ENCODE measurements at places on chromosomes 2 and 18.

DNA sequence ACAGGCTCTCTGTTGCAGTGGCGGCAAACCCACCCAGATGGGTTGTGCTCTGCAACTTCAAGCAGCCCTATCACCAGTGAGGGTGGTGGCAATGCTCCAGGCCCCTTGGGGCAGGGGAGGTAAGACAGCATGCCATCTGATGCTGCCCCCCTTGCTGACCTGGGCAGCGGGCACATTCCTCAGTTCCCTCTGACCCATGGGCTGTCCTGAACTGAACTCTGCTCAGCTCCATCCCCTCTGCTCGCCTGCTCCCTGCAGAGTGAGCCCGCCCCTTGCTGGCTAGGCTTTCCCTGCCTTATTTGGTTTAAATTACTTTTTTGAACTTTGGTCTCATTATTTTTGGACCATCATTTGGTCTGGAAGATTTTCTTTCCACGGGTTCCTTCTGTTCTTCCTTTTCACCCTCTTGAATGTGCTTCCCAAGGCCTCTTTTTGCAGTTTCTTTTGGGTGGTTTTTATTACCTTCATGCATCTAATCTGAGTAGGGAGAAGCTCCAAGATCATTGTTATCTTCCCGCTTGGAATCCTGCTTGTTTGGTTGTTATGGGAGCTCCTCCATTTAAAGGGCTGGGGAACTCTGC, 565.4 kb downstream of the TNS1 start:
- no peak for DNase-seq

DNA sequence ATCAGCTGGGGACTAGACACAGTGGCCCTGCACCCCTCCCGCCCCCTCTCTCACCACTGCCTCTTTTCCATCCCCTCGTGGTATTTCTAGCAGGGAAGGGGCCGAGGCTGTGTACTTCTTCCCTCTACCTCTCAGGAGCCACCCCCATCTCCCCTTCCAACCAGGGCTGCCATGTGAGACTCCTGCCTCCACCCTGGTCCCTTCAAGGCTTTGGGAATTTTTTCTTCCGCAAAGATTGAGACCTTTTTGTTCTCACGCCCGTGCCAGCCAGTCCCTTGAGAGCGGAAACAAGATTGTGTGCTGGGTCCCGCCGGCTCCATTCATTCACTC, 39.1 kb downstream of the LPIN1 start:
- DNase-seq, result no peak

- peak; percentile 24 for DNase-seq
Observed at GRCh38 chr2:64524604-64525316, 632 bp downstream of the AFTPH start.

DNA sequence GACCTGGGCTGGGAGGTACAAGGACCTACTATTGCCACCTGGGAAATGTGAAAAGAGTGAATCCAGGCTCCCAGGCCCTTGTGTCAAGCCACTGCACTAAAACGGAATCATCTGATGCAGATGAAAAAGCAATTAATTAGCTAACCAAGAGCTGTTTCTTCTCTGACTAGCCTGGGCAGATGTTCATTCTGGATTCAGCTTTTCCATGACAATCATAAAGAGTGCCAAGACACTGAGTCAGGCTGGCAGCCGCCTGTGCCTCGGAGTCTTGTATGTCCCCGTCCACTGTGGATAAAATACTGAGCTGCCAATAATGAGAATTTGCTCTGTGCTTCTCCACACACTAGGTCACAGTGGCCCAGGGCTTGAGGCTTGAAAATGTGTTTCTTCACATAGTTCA, 21.7 kb upstream of the LCLAT1 start:
- DNase-seq, result no peak

DNA sequence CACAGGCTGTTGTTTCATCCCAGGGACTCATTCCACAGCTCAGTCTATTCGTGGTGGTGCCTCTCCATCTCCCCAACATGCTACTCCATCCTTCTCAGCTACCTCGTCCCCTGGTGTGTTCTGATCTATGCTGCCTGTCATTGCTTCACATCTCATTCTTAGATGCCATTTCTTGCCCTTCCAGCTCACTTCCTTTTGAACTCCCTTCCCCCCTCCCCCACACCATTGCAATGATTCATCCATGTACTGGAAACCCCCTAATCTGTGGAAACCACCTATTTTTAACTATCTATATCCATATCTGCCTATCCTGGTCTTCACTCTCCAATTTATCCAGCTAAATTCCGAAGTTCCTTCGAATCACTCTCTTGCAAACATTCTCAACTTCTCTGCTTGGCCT, 65.7 kb upstream of the PARD3B start:
- peak; percentile 85 for DNase-seq

DNA sequence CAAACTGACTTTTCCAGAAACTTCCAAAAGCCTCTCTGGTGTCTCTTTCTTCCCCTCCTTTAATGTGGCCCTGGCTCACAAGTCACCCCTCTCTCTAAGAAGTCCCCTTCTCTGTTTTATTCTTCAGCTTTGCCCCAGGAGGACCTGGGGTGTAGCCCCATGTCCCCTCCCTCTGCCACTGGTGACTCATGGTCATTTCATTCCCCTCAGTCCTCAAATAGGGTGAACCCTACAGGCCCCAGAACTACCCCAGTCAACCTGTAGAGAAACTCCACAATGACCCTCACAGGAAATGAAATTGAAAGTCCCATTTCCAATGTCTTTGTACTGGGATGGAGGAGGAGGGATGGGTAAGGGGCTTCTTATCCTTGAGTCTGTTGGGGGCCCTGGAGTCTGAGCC, 6.2 kb upstream of the SPEG start:
- no peak for DNase-seq

DNA sequence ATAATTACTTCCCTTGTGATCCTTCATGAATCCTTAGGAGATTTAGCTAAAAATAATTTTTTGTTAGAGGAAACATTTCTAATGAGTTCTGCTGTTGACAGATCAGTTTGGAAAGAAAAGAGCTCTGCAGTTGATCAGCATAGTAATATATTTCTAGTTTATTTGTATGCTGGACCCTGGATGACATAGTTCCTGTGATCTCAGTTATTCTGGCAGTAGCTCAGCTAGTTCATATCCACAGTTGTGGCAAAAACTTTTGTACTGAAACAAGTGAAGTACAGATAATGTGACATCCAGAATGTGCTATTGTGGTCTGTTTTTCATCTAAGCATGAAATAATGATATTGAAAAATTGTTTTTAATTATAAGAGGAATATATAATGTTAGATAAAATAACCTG, 33.7 kb downstream of the ABI2 start:
- DNase-seq, result no peak

DNA sequence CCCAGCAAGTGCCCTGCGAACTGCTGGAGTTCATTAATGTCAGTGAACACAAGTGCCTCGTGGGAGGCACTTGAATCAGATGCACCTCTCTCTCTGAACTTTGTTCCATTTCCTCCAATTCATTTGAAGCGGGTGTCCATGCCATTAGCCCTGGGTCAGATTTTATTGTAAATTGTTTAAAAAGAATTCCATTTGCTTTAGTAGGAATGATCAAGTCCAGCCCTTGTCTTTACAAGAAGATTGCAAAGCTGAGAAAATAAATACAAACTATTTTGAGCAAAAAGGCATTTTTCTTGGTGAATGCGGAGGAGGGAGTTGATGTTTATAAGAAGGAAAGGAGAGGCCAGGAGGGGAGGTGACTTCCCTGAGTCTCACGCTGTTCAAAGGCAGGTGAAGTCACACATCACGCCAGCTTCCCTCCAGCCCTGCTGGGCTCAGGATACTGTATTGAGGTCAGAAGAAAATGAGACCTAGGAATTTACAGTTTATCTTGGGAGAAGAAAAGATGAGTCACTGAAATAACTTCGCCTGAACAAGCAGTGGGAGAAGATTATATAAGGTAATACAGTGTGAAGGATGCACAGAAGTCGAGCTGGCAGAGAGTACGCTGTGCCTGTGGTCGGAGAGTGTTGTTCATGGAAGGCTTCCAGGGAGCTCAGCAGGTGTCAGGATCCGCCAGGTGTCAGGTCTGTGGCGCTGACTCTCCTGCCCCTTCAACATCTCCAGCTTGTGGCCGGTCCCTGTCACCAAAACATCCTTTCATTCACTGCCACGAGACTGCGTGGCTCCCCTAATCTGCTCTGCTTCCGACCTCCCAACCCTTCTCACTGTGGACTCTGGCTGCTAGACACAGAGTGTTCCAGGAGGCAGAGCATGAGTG, 36.5 kb downstream of the EFR3B start:
- peak; percentile 84 for DNase-seq

DNA sequence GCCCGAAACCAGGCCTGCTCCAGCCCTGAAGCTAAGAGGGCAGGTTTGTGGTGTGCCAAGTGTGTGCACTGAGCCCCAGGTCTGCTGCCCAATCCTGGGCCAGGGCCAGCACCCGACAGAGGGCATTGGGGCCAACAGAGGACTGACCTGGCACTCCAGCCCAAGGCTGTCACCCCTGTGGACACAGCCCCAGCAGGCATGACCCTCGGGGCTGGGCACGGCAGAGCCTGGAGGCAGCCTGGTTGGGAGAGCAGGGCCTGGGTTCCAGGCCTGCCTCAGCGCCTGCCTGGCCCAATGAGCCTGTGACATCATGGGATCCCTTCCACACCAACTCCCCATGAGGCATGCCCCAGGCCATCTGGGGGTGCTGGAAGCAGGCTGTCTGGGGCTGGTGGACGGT, 10.8 kb upstream of the SNED1 start:
- no peak for DNase-seq

DNA sequence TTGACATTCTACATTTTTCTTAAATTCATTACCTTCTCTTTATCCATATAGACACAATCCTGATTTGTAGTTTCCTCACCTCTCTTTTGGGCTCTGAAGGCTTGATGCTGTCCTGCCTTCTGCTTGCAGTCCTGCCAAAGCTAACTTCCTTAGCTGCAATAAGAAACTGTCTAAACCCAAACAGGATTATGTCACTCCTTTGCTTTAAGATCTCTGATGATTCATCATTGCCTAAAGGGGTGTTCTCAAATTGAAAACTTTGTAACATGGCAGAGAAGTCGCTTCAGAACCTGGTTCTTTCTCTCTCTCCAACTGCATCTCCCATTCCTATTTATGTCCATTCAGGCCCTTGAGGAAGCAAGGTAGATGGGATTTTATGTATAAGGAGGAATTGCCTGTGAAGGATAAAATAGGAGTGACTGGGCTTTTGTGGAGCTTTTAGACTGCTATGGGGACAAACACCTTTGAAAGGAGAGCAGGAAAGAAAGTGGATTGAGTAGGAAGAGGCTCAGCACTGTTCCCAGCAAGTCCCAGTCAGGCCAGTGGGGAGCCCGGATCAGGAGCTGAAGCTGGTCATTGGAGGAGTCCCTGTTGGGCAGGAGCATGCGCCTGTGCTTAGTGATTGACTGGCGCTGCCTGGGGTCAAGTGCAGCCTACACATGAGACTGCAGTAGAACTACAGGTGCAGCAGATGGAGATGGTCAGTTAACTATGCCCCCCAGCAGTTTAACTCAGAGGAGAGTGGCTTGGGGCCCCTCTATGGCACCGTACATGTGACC, 390.6 kb downstream of the CTNNA2 start:
- no peak for DNase-seq

- DNase-seq, result no peak
Observed at GRCh38 chr2:215368493-215368809, 56.6 kb downstream of the ATIC start.

GRCh38 chr2:103873716-103874351, 980.1 kb upstream of the POU3F3 start:
- peak; percentile 52 for DNase-seq

DNA sequence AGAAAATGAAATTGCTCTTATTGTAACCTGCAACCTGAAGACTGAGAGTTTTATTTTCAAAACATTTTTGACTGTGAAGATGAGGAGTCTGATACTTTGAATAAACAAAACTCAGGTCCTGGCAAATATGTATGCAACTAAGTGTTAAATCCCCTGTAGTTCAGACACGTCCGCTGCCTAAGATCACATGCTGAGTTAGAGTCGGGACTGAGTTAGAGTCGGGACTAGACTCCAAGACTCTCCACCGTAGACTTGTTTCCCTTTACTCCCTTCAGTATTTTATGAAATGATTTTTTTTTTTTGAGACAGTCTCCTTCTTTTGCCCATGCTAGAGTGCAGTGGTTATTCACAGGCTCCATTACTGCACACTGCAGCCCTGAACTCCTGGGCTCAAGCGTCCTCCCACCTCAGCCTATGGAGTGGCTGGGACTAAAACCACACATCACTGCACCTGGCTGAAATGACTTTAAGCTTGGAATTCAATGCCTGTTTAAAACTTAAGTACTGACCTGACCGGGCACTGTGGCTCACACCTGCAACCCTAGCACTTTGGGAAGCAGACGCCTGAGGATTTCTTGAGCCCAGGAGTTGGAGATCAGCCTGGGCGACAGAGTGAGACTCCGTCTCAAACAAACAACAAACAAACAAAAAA, 28.0 kb upstream of the PMAIP1 start:
- no peak for DNase-seq

- peak; percentile 39 for DNase-seq
Observed at GRCh38 chr18:77811503-77811902, 561.9 kb downstream of the GALR1 start.

- peak; percentile 49 for DNase-seq
Observed at GRCh38 chr2:148642891-148643416, 1.6 kb upstream of the EPC2 start.

- peak; percentile 54 for DNase-seq
Observed at GRCh38 chr2:207143215-207144172, 22.3 kb downstream of the KLF7 start.

DNA sequence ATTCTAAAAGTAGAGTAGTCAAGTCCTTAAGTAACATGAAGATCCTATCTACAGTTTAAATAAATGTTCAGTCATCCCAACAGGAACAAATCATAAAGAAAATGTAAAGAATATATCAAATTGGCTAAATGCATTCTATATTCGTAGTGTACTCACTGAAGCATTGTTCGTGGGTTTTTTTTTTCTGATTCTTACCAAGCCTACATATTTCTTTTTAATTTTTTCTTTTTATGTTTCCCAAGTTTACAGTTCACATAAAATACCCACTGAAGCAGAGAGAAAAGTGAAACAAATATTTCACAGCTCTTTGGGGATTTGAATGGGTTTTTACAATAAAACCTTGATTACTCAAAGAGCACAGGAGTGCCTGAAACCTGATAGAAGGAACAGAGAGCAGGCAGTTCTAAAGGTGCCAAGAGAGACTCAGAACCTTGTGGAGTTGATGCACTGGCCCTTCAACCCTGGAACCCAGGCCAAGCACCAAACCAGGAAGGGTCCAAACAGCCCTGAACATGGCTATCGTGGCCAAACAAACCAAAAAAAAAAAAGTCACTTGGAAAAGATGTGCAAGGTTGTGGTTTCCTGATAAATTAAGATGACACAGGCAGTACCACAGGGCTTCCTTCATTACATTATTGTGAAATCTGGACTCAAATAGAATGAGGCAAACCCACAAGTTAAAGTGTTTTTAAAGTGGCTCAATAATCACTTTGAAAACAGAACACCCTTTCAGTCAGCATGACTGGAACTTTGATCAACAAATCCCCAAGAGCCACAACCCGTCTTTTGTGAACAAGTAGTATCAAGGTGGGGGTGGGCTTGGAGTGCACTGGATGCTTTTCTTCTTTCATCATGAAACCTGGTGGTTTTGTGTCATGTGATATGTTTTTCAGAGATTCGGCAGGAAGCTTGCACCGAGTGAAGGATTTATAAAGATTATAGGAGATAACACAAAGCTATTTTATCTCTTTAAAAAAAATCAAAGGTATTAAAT, 245.0 kb upstream of the FN1 start:
- DNase-seq, result peak; percentile 98

GRCh38 chr2:181070119-181070835, 89.9 kb downstream of the UBE2E3 start:
- DNase-seq, result peak; percentile 76

GRCh38 chr2:177550264-177551200, 158.0 kb downstream of the AGPS start:
- no peak for DNase-seq
